HFFc6 (cell line): ENCODE measurements at places on chromosomes 12 and 14.

DNA sequence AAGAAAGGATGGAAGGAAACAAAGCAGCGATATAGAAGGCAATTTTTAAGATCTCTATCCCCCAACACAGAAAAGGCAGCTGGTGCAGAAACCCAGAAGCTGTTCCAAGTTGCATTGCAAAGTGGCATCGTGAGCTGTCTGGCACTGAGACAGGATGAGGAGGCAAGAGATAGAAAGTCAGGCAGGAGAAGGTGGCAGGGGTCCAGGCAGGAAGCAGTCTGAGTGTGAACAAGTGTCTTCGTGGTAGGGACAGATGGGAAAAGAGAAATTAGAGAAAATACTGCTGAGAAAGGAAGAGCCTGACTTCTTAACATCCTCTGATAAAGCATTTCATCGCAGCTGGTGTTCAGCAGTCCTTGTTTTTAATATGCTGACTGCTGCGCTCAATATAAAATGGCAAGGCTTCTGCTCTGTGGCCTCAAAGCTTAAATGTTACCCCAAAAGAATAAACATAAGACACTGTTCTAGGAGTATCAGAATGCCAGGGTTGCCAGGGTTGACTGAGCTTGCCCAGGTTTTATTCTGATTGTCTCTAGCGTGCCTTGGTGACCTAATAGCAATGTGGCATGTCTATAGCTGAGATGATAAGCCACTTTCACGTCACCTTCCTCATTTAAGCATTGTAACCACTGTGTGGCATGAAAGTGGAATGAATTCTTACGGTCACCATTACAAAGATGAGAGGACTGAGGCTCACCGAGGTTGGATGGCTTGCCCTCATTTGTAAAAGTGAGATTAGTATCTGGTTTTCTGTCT, 397.6 kb downstream of the NUAK1 start:
- DNase-seq, result peak; percentile 31

- peak; percentile 1 for DNase-seq
Measured at GRCh38 chr12:56046027-56046780, 4.5 kb downstream of the RPS26 start.

DNA sequence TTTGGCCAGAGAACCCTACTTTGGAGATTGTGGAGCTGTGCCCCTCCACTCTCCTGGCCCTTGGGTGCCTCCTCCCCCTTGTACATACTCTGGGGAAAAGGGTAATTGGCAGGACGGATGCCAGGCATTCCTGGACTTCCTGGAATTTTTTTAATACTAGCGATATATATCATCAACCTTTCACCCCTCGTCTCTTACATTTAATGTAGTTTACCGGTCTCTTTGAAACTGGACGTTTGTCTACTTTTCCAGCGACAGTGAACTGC, 767 bp upstream of the CRY1 start:
- no peak for DNase-seq

GRCh38 chr14:29388571-29388970, 539.1 kb downstream of the PRKD1 start:
- DNase-seq, result no peak

- DNase-seq, result peak; percentile 75
Measured at GRCh38 chr12:24822121-24822899, 126.6 kb downstream of the BCAT1 start.

DNA sequence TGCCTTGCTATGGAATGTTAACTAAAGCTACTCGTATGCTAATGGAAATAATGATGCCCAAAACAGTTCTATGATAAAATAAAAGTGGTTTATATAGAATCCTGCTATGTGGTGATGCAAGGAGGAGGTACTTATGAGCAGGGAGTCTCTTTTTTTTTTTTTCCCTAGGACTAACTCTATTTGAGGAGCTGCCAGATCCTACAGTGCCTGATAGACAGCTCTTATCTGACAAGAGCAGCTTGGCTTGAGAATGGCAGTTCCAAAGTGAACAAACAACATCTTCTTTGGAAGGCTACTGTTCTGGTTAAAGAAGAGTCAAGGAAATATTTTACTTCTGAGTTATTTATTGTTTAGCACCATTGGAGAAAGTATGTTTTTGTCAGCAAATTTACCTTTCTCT, 10.2 kb upstream of the ACSM4 start:
- DNase-seq, result no peak

DNA sequence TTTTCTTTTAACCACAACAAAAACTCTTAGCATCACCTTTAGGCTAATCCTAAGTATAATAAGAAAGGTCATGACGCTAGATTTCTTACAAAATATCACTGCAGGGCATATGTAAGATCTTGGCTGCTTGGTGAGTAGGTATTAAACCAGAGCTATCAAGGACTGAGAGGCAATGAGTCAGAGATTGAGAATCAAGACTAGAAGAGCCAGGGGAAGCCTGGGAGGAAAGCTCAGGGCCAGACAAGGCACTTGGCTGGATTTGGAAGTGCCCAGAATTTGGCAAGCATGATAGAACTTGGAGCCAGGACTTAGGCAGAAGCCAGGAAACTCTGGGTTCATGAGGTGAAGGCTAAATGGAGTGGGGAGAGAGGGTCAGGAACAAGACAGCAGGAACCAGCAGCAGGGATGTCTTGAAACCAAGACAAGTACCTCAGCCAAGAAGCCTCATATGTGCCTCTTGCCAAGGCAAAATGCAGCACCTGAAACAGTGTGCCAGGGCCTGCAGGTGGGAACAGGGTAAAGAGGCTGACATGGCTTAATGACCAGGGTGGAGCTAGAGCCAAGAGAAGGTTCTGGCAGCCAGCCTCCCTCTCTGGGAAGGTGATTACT, 49.9 kb downstream of the PTHLH start:
- peak; percentile 74 for DNase-seq

GRCh38 chr12:96297504-96297903, 102.7 kb downstream of the CDK17 start:
- no peak for DNase-seq

GRCh38 chr12:88562846-88563582, 17.3 kb downstream of the KITLG start:
- DNase-seq, result peak; percentile 81

GRCh38 chr14:67977434-67978034, 158.0 kb downstream of the RAD51B start:
- DNase-seq, result no peak

DNA sequence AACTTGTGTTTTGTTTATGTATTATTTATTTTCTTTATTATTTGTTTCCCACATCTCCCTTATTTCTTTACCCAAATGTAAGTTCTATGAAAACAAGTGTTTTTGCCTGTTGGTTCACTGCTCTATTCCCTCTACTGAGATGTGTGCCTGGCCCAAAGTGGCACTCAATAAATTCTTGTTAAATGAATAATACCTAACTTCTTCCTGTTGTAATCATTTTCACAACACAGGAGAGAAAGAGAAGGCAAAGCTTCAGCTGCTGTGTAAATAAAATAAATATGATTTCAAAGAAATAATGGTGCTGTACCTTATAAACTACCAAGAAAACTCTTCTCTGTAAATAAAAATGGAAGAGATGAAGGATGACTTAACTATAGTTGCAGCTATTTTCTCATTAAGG, 116.2 kb downstream of the TRHDE start:
- DNase-seq, result no peak

DNA sequence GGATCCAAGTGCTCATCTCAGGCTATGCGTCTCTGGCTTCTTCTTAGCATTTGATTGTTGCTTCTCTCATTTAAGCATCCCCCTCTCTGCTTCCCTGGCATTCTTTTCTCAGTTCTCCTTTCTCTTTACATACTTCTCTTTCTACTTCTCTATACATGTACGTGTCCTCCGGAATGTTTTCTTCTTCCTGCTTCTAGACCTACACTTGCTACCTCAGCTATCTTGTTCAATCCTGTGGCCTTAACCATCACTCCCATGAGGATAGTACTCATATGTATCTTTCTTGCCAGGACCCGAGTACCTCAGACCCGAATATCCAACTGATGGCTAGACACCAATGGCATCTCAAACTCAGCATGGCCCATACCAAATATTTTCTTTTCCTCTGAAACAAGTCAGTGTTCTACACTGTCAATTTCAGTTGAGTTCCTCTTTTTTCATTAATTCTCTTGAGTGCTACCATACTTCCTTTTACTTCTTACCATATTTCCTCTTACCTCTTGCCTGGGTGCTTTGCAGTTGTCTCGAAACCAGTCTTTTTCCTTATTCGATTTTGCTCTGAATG, 115.1 kb upstream of the SLC38A2 start:
- no peak for DNase-seq

DNA sequence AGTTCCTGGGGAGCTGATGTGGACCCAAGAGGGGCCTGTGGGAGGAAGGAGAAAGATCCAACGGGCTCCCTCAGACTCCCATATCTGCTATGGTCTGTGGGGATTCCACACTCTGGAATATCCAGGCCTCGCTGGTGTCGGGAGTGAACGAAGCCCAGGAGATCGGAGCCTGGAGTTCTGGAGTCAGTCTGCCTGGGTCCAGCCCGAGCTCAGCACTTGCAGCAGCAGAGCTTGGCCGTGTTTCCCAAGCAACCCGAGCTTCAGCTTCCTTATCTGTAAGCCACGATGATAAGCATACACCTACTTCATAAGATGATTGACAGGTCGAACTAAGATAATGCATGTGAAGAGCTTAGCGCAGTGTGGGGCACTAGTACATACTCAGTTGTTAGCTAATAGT, 10.1 kb downstream of the LTBP2 start:
- DNase-seq, result no peak

- DNase-seq, result no peak
Measured at GRCh38 chr14:89619596-89619995, 202.6 kb upstream of the FOXN3 start.
